ENCODE measurements at places on chromosomes 1 and 21. TPM values are rescaled to one million over a fixed set of nuclear protein-coding genes. Genes with fewer than 3 reads are reported as not detected.

GRCh38 chr1:105294838-105295237 is 1545.1 kb downstream of the AMY1C start:
- no peak for DNase-seq

- no peak for DNase-seq
Observed at GRCh38 chr1:18557621-18558465, 72.8 kb upstream of the PAX7 start.

- DNase-seq: no peak
Observed at GRCh38 chr1:53430261-53430660, 28.9 kb upstream of the DMRTB1 start.

The CADM3 gene
- 1.2 TPM for total RNA-seq

- DNase-seq: no peak
Observed at GRCh38 chr1:80468356-80468755, 1332.4 kb upstream of the ADGRL2 start.

DNA sequence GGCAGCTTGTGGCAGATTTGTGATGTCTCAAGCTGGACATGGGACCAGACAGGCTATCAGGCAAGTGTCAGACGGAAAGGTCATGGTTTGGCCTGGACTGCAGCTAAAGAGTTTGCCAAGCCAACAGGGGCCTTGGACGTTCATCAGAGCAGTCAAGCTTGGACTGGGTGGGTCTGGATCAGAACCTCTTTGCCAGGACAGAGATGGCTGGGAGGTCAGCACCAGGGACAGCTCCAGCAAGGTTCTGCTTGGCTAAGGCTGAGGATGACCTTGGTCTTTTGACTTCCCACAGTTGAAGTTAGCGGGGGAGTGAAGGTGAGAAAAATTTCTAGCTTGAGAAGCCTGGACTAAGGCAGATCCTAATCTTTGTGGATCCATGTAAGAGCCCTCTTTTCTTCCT is 68.1 kb downstream of the GRIK3 start:
- DNase-seq: no peak

DNA sequence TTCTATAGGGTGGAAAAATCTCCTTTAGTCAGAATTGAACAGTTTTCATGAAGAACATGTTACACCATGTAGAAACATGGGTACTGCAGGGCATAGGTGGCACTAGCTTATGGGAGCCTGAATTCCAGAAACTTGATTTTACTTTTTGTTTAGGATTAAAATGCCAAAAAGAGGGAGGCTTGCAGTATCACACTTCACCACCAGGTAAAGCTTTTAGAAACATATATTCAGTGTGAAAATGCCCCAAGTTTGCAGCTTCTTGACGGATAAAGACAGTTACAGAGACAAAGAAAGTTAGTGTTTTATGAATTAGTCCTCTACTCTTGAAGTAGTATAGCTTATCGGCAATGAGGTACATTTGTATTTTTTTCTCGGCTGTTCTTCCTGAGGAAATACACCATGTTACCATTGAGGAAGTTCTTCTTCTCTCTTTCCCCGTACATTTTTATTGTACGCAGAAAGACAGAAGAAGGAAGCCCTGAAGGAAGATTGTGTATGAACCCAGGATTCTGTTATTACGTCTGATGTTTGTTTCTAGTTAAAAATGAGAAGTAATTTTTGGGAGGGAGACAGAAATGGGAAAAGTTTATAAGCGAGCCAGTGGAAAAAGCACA is 66.1 kb downstream of the PBX1 start:
- DNase-seq: no peak

GRCh38 chr1:21932127-21932526 is 5.0 kb downstream of the HSPG2 start:
- DNase-seq: no peak

The PADI1 gene
- 11.7 TPM for total RNA-seq

DNA sequence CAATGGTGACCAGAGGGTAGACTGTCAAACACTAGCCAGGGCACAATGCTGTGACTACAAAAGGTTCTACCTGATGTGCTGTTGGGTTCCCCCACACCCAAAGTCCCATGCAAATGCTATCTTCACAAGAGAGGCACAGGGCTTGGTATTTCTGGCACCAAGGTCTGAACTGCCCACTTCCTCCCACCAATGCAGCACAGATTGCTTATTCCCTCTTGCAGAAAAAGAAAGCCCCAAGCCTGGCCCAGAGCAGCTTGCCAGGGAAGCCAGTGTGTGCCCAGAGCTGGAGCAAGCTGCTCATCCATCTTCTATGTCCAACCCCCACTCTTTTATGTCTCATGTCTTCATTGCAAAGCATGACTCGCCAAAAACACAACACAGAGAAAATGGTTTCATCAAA is 149.4 kb upstream of the CAMK1G start:
- DNase-seq: no peak

Measured in skin of body (tissue), 3 donors.